ENCODE measurements at places on chromosomes 2 and 18.

DNA sequence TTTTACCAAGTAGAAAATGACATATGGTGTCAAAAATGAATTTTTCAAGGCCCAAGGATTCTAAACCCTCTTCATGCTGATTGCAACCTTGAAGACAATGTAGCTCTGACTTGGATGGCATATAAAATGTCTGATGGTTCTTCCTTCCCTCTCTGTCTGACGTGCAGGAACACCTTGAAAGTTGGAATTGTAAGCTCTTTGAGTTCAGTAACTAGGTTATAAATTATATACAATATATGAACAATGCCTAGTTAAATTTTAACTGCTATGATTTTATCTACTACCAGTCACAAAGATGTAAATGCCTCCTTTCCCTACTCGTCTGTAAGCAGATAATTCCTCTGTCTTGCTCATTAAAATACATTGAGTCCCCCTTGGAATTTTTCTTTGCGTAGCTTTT, 89.5 kb upstream of the TMEM17 start:
- no peak for DNase-seq

DNA sequence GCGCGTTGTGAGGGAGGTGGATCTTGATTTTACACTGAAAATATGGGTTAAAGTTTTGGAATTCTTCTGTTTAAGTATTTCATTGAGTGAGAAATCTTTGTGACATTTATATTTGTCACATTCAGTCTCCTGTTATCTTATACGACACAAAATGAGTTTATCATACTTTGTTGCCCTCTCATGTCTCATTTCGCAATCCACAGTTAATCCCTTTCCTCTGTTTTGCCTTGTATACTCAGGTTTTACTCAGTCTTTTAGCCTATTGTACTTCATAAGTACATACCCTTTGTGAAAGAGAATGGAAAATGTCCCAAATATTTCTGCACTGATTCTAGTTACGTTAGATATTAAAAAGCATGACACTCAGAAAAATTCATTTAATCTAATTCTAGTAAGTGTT, 142.7 kb downstream of the ATP9B start:
- DNase-seq, result no peak

DNA sequence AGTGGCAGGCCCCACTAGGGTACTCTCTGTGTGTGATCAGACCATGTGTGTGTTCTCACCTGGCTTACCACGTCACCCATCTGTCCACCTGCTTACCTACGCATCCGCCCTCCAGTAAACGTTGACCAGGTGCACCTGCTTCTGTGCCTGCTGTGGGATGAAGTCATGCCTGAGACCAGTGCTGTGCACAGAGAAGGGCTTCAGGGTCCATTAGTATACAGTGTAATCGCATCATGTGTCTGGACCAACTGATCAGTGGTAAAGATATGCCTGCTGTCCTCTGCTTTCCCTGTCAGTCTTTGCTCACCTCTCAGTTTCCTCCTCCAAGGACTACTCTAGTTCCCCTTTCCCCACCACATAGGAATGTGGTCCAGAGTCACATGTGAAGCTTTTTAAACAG, 109.3 kb downstream of the FHOD3 start:
- DNase-seq, result no peak

GRCh38 chr2:231384970-231385369, 10.5 kb upstream of the B3GNT7 start:
- no peak for DNase-seq

- no peak for DNase-seq
Observed at GRCh38 chr2:205022841-205023240, 477.6 kb downstream of the PARD3B start.

GRCh38 chr18:41416044-41416443, 539.0 kb upstream of the PIK3C3 start:
- no peak for DNase-seq

DNA sequence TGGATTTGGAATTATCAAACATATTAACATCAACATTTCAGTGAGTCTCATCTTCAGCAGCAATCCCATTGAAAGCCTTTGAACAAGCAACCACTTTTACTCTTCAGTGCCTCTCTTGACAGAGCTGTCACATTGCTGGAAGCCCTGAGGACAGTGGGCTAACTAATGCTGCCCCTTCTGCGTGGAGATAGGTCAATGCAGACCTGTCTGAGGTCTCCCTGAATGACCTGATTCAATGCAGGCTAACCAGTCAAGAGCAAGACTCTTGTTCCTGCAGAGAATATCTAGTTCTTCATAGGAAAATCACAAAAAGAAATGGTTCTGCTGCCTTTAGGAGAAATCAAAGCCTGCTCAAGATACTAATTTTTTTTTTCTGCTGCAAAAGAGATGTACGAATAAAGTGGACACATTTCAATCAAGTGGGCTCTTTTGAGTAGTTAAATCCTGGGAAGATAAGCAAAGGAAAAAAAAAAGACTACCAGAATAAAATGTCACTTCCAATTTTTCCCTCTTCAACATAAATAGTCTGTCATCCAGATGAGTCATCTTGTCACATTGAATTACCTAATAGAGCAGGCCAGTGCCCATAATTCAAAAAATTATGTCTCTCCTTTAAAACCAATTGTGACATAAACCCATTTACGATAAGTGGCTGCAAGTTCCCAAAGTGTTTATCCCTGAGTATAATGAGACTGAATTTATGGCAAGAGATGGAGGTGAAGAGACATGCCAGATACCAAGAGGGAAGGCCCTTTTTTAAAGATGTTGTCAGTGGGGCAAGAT, 1269.0 kb upstream of the DDX18 start:
- DNase-seq, result no peak

DNA sequence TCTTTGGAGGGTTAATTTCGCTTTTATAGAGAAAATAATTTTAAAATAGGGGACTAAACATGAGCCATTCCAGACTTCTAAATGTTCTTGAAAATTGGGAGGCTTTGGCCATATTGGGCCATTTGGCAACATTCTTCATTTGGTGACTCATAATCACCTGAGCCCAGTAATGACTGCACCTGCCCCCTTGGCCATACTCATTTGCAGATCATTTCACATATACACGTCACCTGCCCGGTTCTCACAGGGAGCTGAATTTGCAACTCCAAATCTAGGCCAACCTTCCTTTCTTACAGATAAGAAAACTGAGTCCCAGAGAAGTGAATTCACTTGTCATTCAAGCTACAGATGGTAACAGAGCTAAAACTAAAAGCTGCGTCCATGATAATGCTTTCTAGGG, 289.7 kb downstream of the EPHA4 start:
- no peak for DNase-seq

DNA sequence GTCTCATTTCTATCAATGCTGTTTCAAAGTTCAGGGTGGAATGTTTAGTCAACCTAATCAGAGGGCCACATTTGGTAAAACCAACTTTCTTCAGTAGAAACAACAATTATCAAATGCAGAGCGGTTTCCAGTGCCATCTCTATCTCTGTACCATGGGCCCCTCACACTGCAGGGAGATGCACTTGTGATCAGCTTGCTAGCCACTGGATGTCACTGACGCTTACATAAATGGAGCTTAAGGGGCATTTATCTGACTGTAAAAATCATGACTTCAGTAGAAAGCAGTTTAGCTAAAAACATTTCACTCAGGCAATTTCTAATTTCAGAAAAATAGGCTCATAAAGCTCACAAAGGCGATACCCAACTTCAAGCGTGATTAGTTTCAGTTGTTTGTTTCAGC, 678.0 kb downstream of the ZEB2 start:
- no peak for DNase-seq

GRCh38 chr2:44237221-44237620, 38.1 kb upstream of the SLC3A1 start:
- no peak for DNase-seq

GRCh38 chr18:23387265-23387664, 65.8 kb upstream of the RIOK3 start:
- DNase-seq, result no peak

DNA sequence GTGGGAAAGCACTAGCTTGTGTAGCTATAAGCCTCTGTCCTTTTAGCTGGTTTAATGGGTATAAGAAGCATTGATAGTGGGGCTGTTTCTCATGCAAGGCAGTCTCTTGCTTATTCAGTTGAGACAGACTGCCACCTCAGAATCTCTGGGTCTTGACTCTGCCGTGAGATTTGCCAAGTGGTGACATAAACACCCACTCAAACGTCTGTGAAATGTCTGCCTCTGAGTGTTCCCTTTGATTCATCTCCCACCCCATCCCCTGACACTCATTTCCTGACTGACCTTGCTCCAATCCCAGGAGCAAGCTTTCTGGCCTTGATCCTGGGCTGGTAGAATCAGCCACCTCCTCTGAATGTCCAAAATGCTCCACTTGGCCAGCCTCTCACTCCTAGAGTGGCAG, 141.9 kb upstream of the RBMS1 start:
- DNase-seq, result no peak

DNA sequence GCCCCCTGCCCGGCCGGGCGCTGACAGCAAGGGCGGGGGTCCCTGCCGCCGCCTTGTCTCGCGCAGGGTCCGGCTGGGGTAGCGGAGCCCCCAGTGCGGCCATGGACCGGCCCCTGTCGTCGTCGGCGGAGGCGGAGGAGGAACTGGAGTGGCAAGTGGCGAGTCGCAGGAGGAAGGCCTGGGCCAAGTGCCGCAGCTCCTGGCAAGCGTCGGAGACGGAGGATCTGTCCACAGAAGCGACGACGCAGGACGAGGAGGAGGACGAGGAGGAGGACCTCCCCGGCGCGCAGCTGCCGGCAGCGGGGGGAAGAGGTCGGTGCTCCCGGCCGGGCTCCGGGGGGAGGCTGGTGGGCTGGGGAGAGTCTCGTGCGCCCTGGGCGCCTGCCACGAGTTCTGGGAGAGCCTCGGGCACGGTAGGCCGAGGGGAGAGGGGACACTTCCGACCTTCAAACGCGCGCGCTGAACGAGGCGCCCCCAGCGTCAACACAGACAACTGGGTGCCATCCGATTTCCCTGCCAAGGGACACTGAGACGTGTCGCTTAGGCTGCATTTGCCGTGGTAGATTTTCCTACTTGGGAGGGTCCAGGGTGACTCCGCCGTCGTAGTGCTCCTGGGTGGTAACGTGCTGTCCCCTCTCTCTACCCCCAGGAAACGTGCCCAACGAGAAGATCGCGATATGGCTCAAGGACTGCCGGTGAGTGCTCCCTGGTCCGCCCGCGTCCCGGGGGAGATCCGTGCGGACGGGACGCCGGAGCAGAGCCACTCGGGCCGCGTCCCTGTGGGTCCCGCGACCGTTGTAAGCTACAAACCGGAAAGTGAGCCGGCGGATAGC, 652 bp downstream of the ITPRID2 start:
- peak; percentile 78 for DNase-seq

DNA sequence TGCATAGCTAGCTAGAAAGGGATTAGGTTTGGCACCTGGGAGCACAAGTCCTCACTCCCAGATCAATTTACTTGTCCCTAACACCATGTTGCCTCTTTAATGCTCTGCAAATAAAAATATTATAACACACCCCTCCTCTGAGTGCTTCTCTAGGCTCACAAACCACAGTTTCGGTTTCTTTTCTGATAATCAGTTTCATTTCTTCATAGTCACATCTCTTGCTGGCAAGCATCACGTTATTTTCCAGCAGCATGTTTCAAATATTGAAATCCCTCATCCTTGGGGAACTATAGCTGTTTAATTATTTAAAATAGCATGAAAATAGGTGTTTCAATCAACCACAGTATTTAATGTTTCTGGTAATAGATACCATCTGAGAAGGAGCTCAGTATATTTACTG, 13.9 kb upstream of the SMCHD1 start:
- DNase-seq, result no peak

DNA sequence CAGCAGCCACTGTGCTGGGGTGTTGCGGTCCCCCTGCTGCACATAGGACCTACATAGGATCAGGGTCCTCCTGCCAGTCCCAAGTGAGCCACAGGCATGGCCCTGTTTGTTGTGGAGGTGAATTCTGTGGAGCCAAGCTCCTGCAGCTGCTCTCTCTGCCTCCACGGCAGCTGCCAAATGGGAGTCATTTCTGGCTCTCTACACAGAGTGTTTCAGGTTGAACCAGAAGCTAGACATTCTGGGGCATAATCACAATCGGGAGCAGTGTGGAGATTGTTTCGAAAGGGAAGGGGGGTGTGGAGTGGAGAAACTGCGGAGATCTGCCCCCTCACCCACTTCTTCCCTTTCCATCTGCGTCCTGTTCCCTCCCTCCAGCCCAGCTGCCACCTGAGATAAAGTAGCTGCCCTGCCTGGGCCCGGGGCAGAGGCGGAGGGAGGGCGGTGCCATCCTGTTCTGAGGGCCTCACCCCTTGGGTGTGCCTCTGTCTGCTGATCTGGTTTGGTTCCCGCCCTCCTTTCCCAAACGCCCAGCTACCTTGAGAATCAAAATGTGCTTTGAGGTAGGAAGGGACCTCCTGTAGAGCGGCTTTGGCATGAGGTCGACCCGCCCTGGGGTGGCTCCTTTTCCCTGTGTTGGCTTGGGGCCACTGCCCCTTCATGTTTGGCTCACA, 139.4 kb downstream of the WDSUB1 start:
- DNase-seq, result no peak

DNA sequence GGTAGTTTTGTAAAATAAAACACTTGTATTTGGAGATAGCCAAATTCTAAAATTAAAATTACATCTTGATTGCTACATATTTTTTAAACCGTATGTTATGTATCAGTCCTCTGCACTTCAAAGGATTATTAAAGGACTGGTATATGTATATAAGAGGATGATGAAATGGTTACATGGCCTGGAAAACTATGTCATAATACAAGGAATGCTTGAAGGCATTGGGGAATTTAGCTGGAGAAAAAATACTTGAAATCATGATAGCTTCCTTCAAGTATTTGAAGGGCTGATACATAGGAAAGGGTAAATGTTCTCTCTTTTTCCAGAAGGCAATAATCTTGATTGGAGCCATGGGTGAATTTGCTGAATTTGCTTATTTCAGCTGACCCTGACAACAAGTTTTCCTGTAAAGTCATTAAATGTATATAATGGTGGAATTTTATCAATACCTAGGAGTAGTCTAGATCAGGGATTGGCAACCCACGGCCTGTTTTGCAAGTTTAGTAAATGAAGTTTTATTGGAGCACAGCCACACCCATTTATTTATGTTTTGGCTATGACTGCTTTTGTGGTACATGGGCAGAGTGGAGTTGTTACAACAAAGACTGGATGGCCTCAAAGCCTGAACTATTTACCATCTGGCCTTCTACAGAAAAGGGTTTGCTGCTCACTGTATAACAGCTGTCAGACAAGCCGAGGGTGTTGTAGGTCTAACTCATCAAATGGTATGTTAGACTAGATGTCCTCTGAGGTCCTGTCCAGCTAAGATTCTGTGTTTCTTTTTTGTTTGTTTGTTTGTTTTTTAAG, 34.4 kb downstream of the ACYP2 start:
- DNase-seq, result no peak

All from activated naive CD8-positive, alpha-beta T cell treated with anti-CD3 and anti-CD28 coated beads, Interleukin-2, amount 10 ng/mL, durations not matched to agents 7 days and 5 days (primary cell).